ENCODE measurements at places on chromosomes 6 and 20. TPM values are rescaled to one million over a fixed set of nuclear protein-coding genes. Genes with fewer than 3 reads are reported as not detected.

DNA sequence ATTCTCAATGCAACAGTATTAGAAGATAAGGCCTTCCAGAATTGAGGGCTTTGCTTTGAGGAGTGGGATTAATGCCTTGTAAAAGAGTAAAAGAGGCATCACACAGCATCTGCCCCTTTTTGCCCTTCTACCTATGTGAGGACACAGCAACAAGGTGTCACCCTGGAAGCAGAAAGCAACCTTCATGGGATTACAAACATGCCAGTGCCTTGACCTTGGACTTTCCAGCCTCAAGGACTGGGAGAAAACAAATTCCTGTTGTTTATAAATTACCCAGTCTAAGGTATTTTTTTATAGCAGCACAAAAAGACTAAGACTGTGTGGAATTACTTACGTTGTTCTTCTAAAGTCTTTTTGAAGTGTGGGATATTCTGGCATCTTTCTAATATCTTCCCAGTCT is 150.0 kb upstream of the SLC22A16 start:
- no peak overlapping the region for H3K27ac ChIP-seq
- H3K4me3 ChIP-seq, result no peak overlapping the region
- H3K4me1 ChIP-seq, result no peaks in the 10 kb centered on the region
- peaks cover 32% of the 10 kb centered on the region for H3K36me3 ChIP-seq

DNA sequence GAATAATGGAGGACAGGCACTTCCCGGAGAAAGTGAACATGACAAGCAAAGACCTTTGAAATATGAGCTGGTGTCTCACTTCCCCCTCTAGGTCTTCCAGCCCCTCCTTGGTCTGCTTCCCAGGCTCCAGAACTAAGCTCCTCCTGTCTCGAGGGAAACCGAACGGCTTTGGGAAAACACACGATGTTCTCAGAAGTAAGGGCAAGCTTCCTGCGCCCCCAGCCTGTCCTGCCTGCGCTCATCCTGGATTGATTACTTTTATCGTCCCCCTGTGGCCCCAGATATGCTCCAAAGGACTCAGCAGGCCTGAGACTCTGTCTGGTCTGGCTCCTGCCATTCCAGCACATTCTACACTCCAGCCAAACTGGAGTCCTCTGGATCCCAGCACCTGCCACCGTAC is 83.4 kb downstream of the ZNF217 start:
- DNase-seq, result no peak
- H3K36me3 ChIP-seq, result no peaks in the 10 kb centered on the region
- H3K27ac ChIP-seq, result no peak overlapping the region
- H3K4me1 ChIP-seq, result no peaks in the 10 kb centered on the region
- H3K4me3 ChIP-seq, result no peak overlapping the region
- H3K27me3 ChIP-seq, result no peaks in the 10 kb centered on the region

DNA sequence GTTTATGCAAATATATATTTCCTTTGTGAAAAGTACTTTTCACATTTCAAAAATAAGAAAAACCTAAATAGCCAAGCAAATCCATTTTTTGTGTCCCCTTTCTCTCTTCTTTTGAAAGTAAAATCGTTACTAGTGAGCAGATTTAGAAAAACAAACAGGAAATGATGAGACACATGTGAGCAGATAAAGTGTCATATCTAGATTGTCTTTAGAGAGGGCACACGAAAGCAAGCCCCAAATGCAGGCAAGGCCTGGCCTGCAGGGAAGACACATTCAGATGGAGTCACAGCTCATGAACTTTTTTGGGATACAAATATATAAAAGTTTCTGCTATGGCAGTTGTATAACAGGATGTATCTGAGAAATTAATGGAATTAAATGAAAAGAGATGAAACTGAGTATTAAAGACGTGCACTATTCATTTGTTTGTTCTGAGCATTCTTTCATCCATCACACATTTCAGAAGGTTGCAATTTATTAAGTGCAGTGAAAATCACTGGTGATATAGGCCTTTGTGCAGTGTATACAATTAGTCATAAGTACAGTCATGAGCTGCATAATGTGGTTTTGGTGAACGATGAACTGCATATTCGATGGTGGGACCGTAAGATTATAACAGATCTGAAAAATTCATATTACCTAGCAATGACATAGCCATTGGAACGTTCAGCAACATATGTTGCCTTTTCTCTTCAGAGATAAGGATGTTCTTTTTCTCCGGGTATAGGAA is 101.4 kb downstream of the PACRG start:
- no peak overlapping the region for H3K27ac ChIP-seq
- peak overlapping the region; percentile 63 for H3K4me3 ChIP-seq
- DNase-seq, result no peak
- no peaks in the 10 kb centered on the region for H3K4me1 ChIP-seq
- no peaks in the 10 kb centered on the region for H3K36me3 ChIP-seq
- H3K27me3 ChIP-seq, result no peaks in the 10 kb centered on the region

GRCh38 chr6:141906569-141907080 is 226.1 kb upstream of the GJE1 start:
- H3K36me3 ChIP-seq, result no peaks in the 10 kb centered on the region
- no peak overlapping the region for H3K27ac ChIP-seq
- no peak for DNase-seq

GRCh38 chr6:85404564-85405174 is 45.2 kb upstream of the NT5E start:
- H3K4me1 ChIP-seq, result peaks cover 1% of the 10 kb centered on the region
- H3K4me3 ChIP-seq, result no peak overlapping the region
- no peaks in the 10 kb centered on the region for H3K36me3 ChIP-seq
- no peak overlapping the region for H3K27ac ChIP-seq

DNA sequence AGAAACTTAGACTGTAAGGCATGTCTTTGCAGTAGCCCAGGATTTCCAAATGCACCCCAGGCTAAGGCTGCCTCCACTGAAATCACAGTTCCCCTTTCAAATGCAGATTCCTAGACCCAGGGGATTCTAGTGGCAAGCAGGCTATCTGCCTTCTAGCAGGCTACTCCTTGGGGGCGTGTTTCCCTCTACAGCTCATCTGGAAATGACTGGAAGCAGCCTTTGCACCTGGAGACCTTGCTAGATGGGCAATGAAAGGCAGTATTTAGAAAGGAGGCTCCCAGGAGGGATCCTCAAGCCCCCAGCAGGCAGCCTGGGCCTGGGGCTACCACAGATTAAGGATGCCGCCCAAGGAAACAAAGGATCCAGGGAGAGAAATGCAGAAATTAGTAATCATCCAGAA is 26.0 kb upstream of the SYNDIG1 start:
- H3K27me3 ChIP-seq, result no peaks in the 10 kb centered on the region
- H3K27ac ChIP-seq, result no peak overlapping the region
- no peaks in the 10 kb centered on the region for H3K4me1 ChIP-seq
- no peak for DNase-seq
- no peak overlapping the region for H3K4me3 ChIP-seq

DNA sequence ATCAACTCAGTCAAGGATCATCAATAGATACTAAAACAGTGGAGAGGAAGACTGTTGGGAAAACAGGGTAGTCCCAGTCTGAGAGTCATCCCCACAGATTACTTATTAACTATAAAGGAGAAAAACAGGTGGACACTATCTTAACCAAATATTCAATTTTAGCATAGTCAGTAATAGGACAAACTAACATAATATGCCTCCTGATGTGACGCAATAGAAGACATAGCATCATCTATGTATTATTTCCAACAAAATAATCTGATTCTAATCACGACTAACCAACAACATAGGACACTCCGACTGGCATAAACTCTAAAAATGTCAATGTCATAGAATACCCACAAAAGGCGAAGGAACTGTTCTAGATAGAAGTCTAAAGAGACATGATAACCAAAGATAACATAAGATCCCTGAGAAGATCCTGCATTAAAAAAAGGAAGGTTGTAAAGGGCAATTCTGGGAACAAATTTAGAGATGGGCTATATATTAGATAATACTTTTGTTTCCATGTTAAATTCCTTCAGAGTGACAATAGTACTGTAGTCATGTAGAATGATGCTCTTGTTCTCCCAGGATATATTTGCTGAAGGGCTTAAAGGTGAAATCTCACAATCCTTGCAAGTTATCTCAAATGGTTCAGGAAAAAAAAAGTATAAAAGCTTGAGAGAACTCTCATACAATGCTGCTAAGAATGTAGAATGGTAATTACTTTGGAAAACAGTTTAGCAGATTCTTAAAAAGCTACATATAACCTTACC is 28.9 kb downstream of the ILRUN start:
- no peak overlapping the region for H3K4me3 ChIP-seq
- peaks cover 3% of the 10 kb centered on the region for H3K27me3 ChIP-seq
- DNase-seq, result no peak

GRCh38 chr20:45407783-45408645 is at the start of gene DBNDD2:
TSS of gene DBNDD2 (plus strand) at chr20:45408289. CDS start at chr20:45408468, 179 bp downstream.
- peak within 1 kb of the TSS; percentile 81 for H3K4me3 ChIP-seq
- H3K36me3 ChIP-seq, result peaks cover 5% of the 10 kb centered on the region
- H3K27me3 ChIP-seq, result peaks cover 4% of the 10 kb centered on the region
- DNase-seq, result no peak

Gene REM1
- not detected for polyA plus RNA-seq

- no peak overlapping the region for H3K4me3 ChIP-seq
- H3K36me3 ChIP-seq, result no peaks in the 10 kb centered on the region
- H3K27ac ChIP-seq, result no peak overlapping the region
- H3K4me1 ChIP-seq, result no peaks in the 10 kb centered on the region
- H3K27me3 ChIP-seq, result peaks cover 13% of the 10 kb centered on the region
Measured at GRCh38 chr20:25136643-25137559, 55.0 kb upstream of the VSX1 start.

DNA sequence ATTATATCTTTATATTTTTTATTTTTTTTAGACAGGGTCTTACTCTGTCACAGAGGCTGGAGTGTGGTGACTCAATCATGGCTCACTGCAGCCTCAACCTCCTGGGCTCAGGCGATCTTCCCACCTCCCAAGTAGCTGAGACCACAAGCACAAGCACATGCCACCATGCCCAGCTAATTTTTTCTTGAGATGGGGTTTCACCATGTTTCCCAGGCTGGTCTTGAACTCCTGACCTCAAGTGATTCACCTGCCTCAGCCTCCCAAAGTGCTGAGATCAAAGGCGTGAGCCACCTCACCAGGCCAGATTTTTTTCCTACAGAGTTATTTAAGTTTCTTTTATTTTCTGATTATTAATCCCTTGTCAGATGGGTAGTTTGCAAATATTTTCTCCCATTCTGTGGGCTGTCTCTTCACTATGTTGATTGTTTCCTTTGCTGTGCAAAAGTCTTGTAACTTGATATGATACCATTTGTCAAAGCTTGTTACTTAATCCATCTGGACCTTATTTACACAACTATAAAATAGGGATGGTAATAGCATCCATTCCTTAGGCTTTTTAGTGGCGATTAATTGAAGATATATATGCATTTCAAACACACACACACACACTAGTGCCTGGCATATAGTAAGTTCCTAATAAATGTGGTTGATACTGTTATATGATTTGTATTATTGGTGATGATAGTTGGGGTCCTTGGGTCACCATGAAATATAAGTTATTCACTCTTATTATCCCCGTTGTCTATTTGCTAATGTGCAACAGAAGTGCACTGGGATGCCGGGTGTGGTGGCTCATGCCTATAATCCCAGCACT is 187.1 kb downstream of the BCAS1 start:
- no peak for DNase-seq
- H3K4me3 ChIP-seq, result no peak overlapping the region
- H3K27me3 ChIP-seq, result peaks cover under 1% of the 10 kb centered on the region
- no peak overlapping the region for H3K27ac ChIP-seq

DNA sequence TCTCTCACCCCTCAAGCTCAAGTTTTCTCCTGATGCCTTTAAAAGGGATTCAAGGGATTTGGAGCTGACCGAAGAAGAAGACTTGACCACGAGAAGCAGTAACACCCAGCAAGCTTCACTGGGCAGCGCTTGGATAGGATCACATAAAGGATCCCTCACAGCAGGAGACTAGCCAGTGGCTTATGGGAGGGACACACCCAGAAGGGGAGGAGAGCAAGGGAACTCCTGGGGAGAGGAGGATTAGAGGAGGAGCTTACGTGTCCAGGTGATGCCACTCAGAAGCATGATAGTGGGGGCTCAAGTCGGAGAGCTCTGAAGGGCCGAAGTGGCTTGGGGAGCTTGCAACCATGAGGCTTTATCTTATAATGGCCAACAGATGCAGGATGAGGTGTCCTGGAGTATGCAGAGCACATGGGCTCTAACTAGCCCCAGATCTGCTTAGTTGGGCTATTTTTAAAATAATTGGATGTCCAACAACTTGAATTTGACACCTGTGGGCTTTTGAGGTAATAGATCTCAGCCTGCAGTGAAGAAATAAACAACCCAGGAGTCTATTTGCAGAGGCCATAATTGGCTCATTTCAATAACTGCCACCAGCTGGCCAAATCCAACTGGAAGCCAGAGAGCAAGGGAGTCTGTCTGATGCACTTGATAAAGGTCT is 137.9 kb upstream of the EXOC2 start:
- H3K4me3 ChIP-seq, result no peak overlapping the region
- no peak for DNase-seq
- H3K27me3 ChIP-seq, result peaks cover 7% of the 10 kb centered on the region
- peaks cover 4% of the 10 kb centered on the region for H3K36me3 ChIP-seq
- no peak overlapping the region for H3K27ac ChIP-seq

Gene SLC26A8
- polyA plus RNA-seq, result not detected

DNA sequence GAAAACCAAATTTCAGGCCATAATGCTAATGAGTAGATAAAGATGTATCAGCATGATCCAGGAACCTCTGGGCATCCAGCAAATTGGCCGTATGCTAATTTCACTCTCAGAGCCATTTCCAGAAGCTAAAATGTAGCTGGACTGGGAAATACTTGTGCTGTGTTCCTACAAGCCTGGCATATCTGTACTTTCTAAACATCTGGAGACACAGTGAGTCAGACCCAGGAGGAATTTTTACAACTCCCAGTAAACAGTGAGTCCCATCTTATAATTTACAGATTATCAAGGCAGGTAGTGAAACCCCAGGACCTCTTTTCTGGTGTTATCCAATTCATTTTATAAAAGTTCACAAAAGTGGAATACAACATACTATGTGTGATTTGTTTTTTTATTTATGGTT is 683.0 kb upstream of the ADGRB3 start:
- no peak overlapping the region for H3K27ac ChIP-seq
- DNase-seq, result no peak
- no peak overlapping the region for H3K4me3 ChIP-seq
- H3K27me3 ChIP-seq, result no peaks in the 10 kb centered on the region
- H3K4me1 ChIP-seq, result no peaks in the 10 kb centered on the region

Gene DDX39B
- polyA plus RNA-seq, result 71.6 TPM
